ENCODE measurements at places on chromosomes 4 and X.

DNA sequence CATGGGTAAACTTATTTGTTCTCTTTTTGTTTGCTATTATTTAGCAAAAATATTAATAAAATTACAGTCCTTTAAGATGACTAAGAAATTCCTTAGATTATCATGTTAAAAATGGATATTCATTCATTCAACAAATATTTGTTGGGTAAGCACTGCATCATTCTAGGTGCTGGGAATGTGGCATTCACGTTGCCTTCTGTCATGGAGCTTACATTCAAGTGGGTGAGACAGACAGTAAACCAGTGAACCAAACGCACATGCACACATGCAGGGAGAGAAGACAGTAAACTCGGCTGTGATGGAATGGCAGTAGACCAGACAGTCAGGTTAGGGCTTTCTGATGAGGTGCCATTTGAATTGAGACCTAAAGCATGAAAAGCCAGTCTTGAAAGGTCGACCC, 91.8 kb downstream of the STOX2 start:
- H3K27ac ChIP-seq = no peak overlapping the region
- H3K4me3 ChIP-seq = no peak overlapping the region
- H3K27me3 ChIP-seq = peaks cover 4% of the 10 kb centered on the region
- no peak for DNase-seq

DNA sequence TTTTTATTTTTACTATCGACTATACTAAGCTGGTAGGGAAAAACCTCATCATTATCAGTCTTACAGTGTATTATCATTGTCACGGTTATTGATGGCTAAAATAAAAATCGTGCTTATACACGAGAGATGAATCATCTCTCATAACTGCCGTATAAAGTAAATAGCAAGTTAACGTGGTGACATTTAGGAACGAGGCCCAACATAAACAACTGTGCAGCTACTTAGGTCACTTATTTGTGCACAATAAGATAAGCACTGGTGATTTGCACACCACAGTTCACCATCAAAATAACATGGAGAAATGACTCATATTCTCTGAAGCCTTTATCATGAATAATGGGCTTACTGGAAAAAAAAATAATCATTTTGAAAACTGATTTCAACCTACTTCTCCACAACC, 482.0 kb upstream of the TENM3 start:
- DNase-seq = no peak
- no peak overlapping the region for H3K4me3 ChIP-seq
- H3K27ac ChIP-seq = no peak overlapping the region
- no peaks in the 10 kb centered on the region for H3K36me3 ChIP-seq
- no peaks in the 10 kb centered on the region for H3K27me3 ChIP-seq

- DNase-seq = no peak
- H3K4me3 ChIP-seq = no peak overlapping the region
- H3K27me3 ChIP-seq = no peaks in the 10 kb centered on the region
- no peak overlapping the region for H3K27ac ChIP-seq
- H3K4me1 ChIP-seq = no peaks in the 10 kb centered on the region
- H3K36me3 ChIP-seq = no peaks in the 10 kb centered on the region
These were observed 248.0 kb upstream of the DCAF8L1 start for GRCh38 chrX:28229217-28229616.

DNA sequence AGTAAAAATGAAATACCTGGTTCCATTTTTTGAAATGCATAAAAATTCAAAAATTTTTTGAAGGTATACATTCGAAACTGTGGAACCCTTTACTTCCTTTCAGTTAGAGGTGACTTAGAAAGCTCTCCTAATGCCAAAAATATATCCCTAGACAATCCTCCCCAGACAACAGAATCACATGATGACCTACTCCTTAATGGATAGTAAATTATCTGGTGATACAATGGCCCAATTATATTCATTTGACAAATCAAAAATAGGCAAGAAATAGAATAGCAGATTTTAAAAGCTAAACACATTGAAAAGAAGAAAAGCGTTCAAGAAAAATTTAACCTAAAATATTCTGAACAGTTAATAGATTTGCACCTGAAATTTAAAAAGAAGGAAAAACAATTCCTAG, 3.5 kb upstream of the UGT2A2 start:
- H3K27ac ChIP-seq = no peak overlapping the region
- H3K27me3 ChIP-seq = no peaks in the 10 kb centered on the region
- DNase-seq = no peak
- H3K4me1 ChIP-seq = no peaks in the 10 kb centered on the region
- no peaks in the 10 kb centered on the region for H3K36me3 ChIP-seq

DNA sequence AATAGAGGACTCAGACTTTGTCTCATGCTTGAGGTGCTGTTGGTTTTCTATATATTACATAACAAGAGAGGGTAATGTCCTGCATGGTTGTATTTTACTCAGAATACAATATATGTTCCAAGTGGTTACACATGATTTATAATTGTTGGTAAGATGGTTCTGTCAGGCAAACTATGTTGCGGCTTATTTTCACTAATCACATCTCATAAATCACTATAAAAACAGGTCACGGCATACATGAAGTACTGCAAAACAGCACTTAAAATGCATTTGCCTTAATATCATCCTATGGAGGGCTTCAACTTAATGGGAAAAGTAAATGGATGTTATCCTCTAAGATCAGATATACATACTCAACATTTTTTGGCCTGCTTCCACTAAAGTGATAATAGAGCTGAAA, 246.0 kb upstream of the ARSJ start:
- H3K4me3 ChIP-seq = no peak overlapping the region
- H3K36me3 ChIP-seq = no peaks in the 10 kb centered on the region
- no peak overlapping the region for H3K27ac ChIP-seq
- no peak for DNase-seq
- no peaks in the 10 kb centered on the region for H3K4me1 ChIP-seq

GRCh38 chrX:154711264-154711663, 39.6 kb downstream of the GAB3 start:
- no peak for DNase-seq
- H3K4me3 ChIP-seq = no peak overlapping the region
- no peak overlapping the region for H3K27ac ChIP-seq
- H3K4me1 ChIP-seq = peaks cover 10% of the 10 kb centered on the region
- H3K36me3 ChIP-seq = peaks cover 4% of the 10 kb centered on the region
